ENCODE measurements at places on chromosomes 3 and 15.

DNA sequence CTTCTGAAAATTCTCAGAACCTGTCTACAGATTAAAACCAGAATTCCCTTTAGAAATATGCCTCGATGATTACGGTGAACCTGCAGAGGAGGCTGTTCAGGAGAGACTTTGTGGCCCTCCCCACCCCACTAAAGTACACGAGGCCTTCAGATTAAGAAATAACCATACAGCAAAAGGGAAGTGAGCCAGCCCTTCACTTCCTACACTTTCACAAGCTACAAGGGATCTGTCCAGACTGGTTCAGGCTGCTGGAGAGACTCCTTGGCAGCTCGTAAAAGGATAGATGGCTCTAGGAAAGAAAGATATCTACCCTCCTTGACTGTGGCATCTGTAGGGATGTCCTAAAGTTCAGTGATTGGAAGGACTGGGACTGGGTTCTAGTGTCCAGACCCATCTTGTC is 102.6 kb downstream of the ALDH1A2 start:
- no peak for DNase-seq

GRCh38 chr15:100928632-100929280 is 9.6 kb downstream of the LRRK1 start:
- DNase-seq, result no peak

GRCh38 chr3:65170390-65171042 is 482.7 kb upstream of the ADAMTS9 start:
- DNase-seq, result peak; percentile 84

- DNase-seq, result no peak
These were observed 191.2 kb downstream of the PLCL2 start for GRCh38 chr3:17075907-17076306.

DNA sequence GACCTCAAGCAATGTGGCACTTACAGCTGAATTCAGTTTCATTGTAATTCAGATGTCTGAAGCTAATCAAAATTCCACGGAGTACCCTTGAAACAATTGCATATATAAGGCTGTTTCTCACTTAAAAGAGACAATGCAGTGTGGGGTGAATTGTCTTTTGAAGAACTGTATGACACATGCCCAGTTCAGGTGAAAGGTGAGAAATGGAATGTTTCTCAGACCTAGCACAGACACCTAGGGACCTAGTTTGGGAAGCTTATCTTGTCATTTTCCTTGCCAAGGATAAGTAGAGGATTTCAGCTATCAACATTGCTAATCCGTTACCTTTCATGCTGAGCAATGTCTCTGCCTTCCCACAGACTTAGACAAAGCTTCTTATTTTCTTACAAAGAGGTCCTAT is 36.3 kb downstream of the MBNL1 start:
- DNase-seq, result no peak

DNA sequence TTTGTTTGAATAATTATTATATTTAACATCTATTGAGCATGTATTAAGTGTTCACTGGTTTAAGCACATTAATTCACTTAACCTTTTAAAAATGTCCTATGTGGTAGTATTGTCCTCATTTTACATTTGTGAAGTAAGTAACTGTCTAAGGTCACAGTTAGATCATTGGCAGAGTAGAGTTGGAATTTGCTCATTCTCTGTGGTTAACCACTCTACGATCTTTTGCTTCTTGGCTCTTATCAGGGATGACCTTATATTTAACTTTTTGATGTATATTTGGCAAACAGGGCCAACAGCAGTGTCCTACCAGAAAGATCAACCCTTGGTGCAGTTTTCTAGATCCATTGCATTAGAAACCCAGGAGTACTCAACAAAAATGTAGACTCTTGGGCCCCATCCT is 34.0 kb downstream of the PXK start:
- peak; percentile 29 for DNase-seq

GRCh38 chr3:46124216-46125177 is 83.6 kb downstream of the CCR1 start:
- peak; percentile 82 for DNase-seq

- no peak for DNase-seq
These were observed 145.2 kb downstream of the THRB start for GRCh38 chr3:24349367-24350019.

Measured in AG10803 (cell line).